Activated CD4-positive, CD25-positive, alpha-beta regulatory T cell (primary cell): ENCODE measurements at places on chromosomes 3 and 15.
A peak's percentile ranks its signal among the peaks of the same experiment; 100 is the strongest.

GRCh38 chr15:78170848-78171773, 21.9 kb downstream of the IDH3A start:
- DNase-seq, result no peak

DNA sequence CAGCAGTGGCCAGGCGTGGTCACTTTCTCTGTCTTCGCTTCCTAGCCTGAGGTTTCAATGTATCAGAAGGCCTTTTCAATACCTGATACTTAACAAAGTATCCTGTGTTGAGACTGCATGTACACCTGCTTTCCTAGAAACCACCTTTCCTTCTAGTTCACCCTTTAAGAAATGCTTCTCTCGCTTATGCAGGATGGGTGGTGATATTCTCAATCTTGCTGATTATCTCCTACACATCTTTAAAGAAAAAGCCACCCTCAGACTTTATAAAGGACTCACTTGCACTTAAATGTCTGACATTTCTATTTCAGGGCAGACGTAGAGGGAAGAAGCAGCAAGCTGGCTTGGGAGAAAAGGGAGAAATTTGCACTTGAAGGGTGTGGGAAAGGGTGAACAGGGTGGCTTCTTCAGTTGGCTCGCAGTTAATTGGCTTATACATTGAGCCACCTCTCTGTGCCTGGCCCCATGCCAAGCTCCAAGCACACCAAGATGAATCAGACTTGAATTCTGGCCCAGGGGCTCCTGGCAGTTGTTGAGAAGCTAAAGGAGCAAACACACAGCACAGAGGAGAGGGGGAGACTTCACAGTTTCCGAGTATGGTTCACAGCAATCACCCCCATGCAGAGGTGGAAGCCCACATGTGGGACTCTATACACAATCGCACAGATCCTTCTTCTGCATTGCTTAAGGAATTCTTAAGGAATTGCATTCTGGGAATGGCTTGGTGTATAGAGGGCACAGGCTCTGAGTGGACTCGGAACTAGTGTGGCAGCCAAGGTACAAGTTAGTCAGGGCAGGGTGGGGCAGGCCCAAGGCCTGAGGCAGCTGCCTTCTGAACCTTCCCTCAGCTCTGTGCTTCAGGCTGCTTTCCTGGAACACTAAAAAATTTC, 1.3 kb downstream of the ARL6IP5 start:
- peak; percentile 47 for DNase-seq

DNA sequence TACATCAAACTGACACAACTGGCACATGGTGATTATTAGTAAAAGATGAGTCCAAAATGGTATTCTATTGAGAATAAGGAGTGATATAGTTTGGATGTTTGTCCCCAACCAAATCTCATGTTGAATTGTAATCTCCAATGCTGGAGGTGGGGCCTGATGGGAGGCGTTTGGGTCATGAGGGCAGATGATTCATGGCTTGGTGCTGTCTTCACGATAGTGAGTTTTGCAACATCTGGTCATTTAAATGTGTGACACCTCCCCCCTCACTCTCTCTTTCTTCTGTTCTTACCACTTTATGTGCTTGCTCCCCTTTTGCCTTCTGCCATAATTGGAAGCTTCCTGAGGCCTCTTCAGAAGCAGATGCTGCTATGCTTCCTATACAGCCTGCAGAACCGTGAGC, 90.6 kb downstream of the RSL24D1 start:
- DNase-seq, result no peak

DNA sequence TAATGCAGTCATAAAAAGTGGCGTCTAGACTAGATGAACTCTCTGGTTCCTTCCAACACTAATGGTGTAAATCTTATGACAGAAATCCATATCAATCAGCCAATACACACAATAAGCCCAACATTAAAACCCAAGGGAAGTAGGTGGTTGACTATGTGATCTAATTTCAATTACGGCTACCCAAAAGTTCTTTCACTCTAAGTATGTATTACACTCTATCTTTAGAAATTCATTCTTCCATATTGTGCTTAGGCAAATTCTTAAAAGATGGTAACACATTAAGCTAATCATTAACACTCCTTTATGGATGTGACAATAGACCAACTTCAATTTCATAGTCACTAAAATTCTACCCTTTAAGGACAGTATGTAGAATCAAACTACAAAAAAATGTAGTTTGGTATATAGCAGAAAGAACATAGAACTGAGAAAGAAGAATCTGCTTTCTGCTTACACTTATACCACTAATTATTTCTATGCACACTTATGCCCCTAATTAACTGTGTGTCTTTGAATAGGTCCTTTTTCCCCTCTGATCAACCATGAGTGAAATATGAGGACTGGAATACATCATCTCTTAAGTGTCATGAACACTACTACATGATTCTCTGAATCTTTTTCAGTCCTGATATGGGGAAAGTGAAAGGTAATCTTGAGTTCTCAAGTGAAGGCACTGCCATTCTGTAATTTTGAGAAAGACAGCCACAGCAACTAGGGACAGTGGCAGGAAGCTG, 557.6 kb downstream of the IGSF11 start:
- DNase-seq, result no peak

- DNase-seq, result no peak
Observed at GRCh38 chr15:27454281-27455075, 483.5 kb downstream of the GABRG3 start.
